Prostate gland (tissue), 2 donors: ENCODE measurements at places on chromosomes 5 and 9.

DNA sequence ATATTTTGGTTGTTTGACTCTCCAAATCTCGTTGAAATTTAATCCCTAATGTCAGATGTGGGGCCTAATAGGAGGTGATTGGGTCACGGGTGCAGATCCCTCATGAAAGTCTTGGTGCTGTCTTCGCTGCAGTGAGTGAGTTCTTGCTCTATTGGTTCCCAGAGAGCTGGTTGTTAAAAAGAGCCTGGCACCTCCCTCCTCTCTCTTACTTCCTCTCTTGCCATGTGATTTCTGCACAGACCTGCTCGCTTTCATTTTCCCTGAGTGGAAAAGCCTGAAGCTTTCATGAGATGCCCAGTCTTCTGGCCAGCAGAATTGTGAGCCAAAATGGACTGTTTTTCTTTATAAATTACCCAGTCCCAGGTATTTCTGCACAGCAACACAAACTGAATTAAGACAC lies 221.6 kb downstream of the MAT2B start:
- no peak for DNase-seq

DNA sequence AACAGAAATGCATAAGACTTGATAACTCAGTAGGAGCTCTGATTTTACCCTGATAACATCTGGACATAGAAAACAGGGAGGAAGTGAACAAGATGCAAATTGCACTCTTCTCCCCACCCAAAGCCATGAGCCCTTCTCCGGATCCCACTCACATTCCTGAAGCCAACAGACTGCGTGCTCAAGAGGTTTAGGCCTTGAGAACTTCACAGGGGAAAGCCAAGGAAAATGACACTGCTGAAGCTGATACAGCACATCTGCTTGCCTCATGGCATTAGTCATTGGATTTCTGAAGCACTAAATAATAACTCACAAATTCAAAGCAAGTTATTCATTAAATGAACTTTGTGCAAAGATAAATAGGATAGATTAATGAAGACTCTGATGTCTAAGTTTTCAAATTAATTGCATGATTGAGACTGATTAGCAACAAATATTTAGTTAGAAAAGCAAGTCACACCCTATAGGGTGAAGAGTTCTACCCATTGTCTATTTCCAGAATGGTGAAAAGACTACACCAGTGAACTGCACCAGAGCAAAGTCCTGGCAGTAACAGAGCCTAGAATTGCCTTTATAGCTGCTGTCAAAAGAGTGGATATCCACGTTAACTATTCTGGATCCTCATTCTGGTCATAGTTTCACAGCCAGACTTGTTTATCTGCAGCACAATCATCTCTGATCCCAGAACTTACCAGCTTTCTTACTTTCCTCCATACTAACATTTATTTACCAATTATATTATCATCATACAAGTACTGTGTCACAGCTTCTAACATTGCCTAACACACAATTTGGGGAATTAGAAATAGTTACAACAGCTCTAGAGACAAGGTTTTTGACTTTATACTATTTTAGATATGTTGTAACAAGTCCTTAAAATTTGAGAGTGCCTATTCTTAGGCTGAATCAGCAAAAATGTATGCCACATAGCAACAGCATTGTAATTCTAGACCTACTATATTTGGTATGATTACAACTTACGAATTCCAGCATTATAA lies 432.1 kb upstream of the RGMB start:
- no peak for DNase-seq

GRCh38 chr9:13960011-13960765 lies 353.8 kb downstream of the NFIB start:
- DNase-seq, result no peak

- no peak for DNase-seq
Observed at GRCh38 chr9:105510024-105510423, 47.9 kb upstream of the FKTN start.

GRCh38 chr9:104028827-104029226 lies 65.3 kb upstream of the SMC2 start:
- no peak for DNase-seq

DNA sequence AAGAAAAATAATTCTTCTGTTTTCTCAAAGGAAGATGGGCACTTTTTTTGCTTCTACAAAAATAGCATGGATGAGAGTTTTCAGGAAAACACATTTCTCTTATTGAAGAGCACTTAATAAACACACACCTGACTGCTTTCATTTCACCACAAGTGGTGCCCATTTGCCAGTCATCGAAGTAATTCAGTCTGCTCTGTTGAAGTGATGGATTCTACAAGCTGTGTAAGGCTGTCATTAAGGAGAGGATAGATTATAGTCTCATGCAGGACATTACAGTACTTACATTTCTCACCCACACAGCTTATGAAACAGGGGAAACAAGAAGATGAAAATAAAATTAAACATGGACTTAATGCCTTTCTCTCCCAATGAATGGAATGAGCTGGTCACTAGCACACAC lies 165.2 kb downstream of the NR2F1-AS1 start:
- DNase-seq, result no peak

- DNase-seq, result peak; percentile 66
Observed at GRCh38 chr9:135992486-135993408, 31.6 kb upstream of the UBAC1 start.

GRCh38 chr9:116592970-116593369 lies 94.1 kb upstream of the TRIM32 start:
- DNase-seq, result no peak

- no peak for DNase-seq
Observed at GRCh38 chr9:127485995-127486394, 34.7 kb downstream of the LRSAM1 start.

DNA sequence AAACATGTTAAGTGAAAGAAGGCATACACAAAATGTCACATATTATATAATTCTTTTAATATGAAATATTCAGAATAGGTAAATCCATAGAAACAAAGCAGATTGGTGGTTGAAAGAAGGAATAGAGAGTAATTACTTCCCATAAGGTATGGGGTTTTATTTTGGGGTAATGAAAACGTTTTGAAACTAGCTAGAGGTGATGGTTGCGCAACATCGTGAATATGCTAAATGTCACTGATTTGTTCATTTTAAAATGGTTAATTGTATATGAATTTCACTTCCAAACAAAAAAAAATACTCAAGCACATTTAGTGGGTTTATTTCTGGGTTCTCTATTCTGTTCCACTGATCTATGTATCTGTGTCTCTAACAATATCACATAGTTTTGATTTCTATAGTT lies 12.0 kb upstream of the FSTL4 start:
- no peak for DNase-seq

DNA sequence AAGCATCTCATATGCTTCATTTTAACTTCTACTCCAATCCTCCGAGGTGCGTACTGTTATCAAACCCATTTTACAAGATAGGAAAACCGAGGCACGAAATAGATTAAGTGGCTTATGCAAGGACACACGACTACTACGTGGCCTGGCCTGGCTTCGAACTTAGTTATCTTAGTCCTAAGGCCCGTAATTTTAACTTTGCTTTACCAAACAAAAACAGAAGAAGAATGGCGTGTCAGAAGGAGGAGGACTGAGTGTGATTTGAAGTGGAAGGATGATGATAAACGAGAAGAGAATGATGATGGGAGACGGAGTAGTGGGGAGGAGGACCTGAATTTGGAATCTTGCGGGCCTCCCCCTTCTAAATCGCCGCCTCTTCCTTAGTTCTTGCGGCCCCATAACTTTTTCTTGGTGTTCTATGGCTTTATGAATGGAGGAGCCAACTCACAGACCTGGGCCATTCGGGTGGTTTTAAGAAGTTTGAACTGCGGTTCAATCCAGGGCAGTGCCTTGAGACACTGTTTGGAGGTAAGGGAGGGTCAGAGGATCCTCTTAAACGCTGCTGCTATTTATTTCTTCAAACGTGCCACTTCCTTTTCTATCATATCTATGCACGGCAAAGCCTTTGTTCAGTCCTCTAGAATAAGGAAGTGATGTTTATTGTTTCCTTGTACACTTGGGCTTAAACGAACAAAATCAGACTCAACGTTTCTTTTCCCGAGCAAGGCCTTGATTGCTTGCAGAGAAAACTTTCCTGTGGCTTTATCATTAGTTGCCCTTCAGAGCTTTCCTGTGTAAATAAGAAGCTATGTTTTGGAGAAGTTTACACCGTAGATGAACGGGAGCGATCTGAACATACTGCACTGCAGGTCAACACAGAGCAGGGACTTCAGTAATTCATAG lies 795 bp downstream of the CNOT8 start:
- DNase-seq, result no peak
